IPS DF 19.7 (cell line): ENCODE measurements at places on chromosomes 16 and 17.

GRCh38 chr17:72193391-72194106 lies 72.7 kb downstream of the SOX9 start:
- DNase-seq, result no peak

- no peak for DNase-seq
Measured at GRCh38 chr17:60678118-60678444, 430 bp downstream of the BCAS3 start.

GRCh38 chr16:177394-177822 lies 928 bp downstream of the HBA1 start:
- DNase-seq, result no peak

GRCh38 chr17:40542558-40543411 lies 22.5 kb downstream of the CCR7 start:
- no peak for DNase-seq
